ENCODE measurements at places on chromosomes 2 and 18.

- DNase-seq: no peak
Observed at GRCh38 chr2:24763843-24764242, 29.3 kb downstream of the PTRHD1 start.

GRCh38 chr2:37324786-37325624 is at the start of gene PRKD3:
PRKD3 (minus strand) TSS chr2:37324833; CDS start chr2:37316524, 8,309 bp downstream.
- DNase-seq: no peak

- no peak for DNase-seq
Observed at GRCh38 chr2:142175813-142176338, 45.1 kb upstream of the LRP1B start.

DNA sequence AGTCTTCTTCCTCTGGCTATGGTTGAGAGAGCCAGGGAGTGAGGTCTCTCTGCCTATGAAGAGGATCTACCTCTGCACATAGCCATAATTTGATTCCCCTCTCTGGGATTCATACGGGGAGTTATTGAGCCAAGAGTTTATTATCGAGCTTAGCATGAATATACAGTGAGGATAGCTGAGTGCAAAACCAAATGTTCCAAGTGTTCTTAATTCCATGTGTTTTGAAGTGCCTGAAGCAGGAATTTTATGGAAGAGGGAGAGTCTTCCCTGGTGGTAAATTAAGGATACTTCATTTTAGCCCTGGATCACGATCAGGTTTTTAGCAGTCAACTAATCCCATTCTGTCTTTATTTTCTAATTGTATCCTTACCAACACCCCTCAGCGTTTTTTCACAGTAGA is 270.6 kb downstream of the C1D start:
- no peak for DNase-seq

Measured in activated CD4-positive, alpha-beta T cell treated with anti-CD3 and anti-CD28 coated beads, Interleukin-2, amount 50 U/mL, for 1 hour (primary cell).